ENCODE measurements at places on chromosomes 5 and 9.

DNA sequence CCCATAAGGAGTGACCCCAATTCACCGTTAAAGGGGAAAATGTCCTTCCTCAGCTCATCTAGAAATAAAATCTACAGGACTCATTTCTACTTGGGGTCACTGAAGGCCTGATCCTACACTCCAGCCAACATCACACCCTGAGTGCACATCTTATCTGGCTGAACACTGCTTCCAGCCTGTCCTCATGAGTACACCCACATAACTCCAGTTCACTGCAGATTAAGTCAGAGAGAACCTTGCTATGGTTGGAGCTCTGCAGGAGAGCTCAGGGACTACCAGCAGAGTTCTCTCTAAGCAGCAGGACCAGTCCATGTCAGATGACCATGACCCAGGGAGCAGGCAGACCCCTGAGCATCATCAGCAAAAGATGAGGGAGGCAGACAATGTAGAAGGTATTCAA lies 126.9 kb upstream of the MAP3K1 start:
- DNase-seq = no peak

- no peak for DNase-seq
Measured at GRCh38 chr9:5813824-5814223, 19.1 kb downstream of the ERMP1 start.

DNA sequence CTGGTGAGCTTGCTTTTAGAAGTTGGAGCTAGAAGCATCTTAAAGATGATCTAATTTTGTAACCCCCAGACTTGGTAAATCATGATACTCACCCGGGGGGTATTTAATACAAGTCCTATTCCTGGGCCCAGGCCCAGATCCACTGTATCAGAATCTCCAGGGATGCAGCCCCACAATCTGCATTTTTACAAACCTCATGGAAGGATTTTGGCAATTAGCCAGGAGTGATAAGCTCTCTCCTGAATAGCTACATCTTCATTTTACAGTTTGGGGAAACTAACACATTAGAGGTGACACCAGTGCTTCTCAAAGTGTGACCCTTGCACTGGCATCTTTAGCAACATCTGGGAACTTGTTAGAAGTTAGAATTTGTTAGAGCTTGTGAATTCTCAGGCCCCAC lies 31.2 kb upstream of the OTP start:
- no peak for DNase-seq

DNA sequence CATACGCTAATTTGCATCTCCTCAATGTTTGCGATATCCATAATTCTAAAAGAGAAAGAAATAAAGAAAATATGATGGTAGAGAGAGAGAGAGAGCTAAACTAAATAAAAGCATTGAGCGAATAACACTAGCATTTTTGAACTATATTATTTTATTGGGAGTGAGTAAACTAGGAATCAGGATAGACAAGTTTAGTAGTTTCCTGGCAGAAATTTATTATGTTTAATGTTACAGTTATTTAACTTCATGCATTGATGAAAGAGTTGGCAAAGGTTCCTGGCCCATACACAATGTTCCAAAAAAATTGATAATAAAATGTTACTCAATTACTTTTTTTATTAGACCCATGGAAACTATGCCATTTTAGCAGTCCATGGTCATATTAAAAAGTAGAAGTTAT lies 1708.2 kb upstream of the CDH6 start:
- no peak for DNase-seq

DNA sequence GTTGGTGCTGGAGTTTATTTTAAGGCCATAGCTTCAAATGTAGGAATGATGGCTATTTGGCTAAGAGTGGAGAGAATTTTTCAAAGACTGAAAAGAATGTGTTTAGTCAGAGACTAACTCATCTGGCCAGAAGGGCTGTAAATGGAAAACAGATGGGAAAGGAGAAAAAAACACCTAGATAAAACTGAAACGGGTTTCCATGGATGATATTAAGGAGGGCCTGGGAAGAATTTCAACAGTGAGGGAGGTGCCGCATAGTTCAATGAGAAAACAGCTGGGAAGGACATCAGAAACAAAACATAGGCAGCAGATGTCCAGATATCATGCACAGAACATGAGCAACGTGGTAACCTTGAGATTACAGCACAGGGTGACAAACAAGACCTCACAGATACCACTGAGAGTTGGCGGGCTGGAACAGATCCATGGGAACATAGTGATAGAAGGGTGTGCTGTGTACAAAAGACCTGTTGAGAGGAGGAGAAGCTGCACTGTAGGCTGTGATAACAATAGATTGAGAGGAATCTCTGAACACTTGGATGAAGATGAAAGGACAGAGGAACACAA lies 31.2 kb upstream of the RAD23B start:
- DNase-seq = no peak

GRCh38 chr9:93149361-93149760 lies 15.3 kb upstream of the NINJ1 start:
- no peak for DNase-seq

DNA sequence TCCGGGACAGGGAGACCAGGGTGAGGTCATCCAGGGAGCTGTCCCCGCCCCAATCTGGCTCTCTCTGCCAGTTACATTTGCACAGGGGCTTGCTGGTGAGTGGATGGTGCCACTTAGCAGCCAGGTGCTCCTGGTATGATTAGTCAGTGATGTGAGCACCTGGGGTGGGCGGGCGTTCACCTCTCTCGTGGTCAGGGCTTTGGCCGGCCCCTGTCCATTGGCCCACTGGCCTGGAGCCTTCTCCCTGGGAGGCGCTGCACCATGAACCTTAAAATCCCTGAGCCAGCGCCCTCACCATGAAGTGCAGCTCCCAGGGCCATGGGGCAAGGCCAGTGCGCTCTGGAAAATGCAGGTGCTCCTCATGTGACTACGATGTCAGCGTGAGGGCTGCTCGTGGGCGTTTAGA lies 2.0 kb downstream of the NKD2 start:
- peak; percentile 8 for DNase-seq

DNA sequence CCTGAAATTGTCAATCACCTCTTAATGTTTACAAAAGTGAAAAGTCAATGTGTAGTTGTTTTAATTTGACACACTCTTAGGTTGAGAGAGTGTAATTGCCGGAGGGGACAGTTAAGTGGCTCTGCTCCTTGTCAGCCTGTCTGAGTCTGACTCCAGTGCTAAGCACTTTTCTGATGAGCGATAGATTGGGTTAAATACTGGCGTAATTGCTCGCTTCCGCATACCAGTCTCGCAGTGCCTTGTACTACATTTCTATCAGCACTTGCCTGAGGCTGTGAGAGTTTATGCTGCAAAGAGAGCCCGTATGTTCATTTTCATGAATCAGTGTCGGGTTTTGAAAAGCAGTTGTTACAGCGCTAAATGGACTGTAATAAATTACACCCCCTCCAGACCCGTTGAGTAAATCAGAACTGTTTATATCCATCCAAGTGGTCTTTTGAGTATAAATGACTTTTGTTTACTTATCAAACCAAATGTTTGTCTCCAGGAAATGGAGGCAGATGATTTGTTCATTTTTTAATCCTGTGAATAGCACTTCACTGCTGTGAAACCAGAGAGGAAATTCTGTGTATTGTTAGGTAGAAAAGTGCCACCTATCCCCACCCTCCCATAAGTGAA lies 41.0 kb upstream of the DMRT3 start:
- DNase-seq = no peak

- no peak for DNase-seq
Measured at GRCh38 chr5:124884114-124884513, 137.7 kb upstream of the ZNF608 start.

DNA sequence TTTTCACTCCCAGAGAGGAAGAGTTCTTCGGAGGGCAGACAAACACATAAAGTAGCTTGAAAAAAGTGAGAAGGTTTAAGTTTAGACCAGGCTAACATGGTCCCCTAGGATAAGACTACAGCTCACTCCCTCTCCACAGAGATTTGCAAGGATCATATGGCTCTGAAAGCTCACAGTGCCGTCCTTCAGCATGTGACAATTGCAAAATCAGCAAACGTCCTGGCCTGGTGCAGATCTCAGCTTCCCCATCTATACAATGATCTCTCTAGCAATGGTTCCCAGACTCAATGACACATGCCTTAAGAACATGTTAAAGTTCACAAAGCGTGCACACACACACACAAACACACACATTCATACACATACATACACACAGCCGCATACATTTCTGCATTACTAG lies 327.6 kb downstream of the ACTL7B start:
- DNase-seq = no peak

- DNase-seq = peak; percentile 22
Measured at GRCh38 chr5:101678481-101679193, 617.4 kb downstream of the SLCO4C1 start.

Data from activated naive CD4-positive, alpha-beta T cell treated with anti-CD3 and anti-CD28 coated beads, Interleukin-2, amount 50 U/mL, for 16 hours (primary cell).